Central memory CD8-positive, alpha-beta T cell (primary cell): ENCODE measurements at places on chromosomes 13 and 19.

DNA sequence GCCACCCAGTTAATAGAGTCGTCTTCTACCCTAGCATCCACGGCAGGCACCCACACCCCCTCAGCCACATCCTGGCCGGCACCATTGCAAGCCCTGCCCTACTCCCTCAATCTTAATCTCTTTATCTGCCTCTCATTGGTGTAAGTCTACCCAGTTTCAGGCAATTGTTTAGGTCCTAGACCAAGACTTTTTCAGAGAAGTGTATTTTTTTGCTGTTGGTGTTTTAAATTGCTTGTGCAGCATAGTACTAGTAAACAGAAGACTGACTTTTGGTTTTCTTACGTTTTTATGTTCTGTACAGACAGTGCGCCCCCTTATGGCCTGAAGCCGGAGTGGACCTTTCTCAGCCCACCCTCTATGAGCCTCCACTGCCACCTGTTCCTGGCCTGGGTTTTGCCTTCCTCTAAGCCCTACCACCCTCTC is 2.3 kb upstream of the LCP1 start:
- DNase-seq, result peak; percentile 69

GRCh38 chr13:89568276-89568675 is 1779.2 kb upstream of the MIR17HG start:
- no peak for DNase-seq

DNA sequence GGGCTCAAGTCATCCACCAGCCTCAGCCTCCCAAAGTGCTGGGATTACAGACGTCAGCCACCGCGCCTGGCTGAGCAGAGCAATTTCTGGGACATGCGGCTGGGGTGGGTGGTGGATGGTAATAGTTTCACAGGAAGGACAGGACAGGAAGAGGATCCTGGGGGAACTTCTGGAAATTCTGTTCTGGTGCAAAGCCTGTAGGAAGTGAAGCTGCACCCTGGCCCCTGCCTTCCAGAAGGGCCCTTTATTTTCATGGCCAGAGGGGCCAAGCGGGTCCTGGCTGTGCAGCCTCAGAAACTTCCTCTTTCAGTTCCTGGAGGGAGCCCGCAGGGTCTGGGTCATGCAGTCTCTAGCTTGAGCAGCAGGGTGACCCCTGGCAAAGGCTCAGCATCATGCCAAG is 15.7 kb downstream of the FEM1A start:
- DNase-seq, result no peak

GRCh38 chr13:74891610-74892009 is 590.4 kb downstream of the TBC1D4 start:
- no peak for DNase-seq

GRCh38 chr19:51296336-51297093 is 14.9 kb upstream of the IGLON5 start:
- DNase-seq, result no peak

DNA sequence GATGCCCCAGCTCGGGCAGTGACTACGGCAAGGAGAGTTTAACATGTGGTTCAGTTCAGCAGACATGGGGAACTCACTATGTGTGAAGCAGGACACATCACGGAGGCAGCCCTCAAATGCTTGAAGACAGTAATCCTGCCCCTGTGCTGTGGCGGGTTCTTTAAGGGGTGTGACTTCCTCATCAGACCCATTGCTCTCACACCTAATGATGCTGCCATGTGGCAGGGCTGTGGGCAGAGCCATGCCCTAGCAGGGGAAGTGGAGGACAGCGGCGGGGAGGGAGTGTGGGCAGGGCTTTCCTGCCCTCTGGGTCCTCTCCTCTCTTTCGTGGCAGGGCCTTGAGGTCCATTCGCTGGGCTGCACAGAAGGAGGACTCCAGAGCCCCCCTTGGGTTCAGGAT is 131.1 kb upstream of the GJB6 start:
- DNase-seq, result no peak

DNA sequence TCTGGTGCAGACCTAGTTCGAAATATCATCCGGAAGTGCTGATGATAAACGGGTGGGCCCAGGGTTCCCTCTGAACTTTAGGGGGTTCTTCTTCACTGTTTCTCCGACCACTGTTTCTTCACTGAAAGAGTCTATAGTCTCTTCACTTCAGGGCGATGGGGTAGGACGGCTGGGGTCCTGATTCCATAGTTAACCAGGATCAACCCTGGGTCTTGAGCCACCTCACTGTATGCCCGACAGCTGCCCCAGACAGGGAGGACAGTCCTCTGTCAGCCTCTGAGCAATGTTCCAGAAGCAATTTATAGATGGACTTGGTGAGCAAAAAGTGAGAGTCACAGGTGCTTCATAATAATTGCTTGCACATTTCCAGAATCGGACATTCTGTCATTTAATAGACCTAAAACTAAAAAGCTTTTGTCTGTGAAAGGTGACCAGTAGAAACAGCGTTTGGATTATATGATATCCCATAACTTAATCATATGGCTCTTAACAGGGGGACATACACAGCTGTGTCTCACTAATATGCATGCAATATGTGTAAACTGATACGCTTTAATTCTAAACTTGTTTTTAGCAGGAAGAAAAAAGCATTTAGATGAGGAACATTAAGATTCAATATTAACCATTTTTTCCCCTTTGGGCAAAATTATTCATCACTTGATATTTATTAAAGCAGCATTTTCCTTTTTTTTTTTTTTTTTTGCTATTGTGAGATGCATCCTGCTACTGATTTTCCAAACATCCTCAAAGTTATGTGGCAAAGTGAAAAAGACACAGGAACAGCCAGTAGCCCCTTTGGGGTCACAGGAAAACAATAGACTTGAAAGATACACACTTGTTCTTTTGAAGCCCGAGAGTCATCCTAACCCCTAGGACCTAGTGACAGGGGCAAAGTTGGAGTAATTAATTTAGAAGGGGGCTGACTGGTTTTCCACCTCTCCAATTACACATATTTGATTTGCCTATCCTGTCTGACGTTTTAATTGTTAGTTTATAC is 277.0 kb downstream of the ZNF536 start:
- DNase-seq, result no peak

GRCh38 chr19:2227415-2228156 is 8.5 kb downstream of the PLEKHJ1 start:
- DNase-seq, result no peak

GRCh38 chr13:29849731-29850212 is 645 bp downstream of the UBL3 start:
- peak; percentile 20 for DNase-seq

- DNase-seq, result no peak
These were observed 325.8 kb downstream of the LMO7 start for GRCh38 chr13:75961911-75962310.

- DNase-seq, result peak; percentile 28
These were observed at the start of gene BST2 for GRCh38 chr19:17405250-17406045. Gene BST2, minus strand, starts transcription at chr19:17405630. Its CDS starts 55 bp downstream, at chr19:17405575.

DNA sequence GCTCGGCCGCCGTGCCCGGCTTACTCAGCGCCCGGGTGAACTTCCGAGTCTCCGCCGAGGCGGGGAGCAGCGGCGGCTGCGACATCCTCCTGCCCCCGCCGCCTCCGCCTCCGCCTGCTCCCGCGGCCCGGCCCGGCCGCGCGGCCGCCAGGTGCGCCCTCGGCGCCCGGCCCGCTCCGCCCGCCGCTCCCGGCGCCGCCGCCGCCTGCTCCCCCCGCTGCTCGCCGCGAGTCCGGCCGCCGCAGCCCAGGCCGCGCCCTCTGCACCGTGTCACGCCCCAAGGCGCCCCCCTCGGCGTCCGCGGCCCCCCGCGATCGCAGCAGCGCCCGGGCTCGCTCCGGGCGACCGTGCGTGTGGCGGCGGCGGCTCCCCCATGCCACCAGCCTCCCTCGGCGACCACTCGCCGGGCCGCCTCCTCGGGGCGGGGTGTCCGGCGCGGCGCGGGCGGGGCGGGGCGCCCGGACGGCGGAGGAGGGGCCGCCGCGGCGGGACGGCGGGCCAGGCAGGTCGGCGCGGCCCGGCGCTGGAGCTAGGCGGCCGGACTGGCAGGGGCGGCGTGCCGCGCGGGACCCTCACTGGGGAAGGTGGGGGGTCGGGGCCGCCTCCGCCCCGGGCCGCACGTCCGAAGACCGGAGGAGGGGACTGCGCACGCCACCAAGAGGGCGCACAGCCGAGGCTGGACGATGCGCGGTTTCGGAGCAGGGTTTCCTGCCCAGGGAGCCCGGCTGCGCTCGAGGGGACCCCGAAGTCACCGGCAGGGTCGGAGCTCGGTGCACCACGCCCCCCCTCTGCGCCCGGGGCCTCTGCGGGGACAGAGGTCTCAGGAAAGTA is 108.6 kb upstream of the DOCK9 start:
- peak; percentile 52 for DNase-seq

DNA sequence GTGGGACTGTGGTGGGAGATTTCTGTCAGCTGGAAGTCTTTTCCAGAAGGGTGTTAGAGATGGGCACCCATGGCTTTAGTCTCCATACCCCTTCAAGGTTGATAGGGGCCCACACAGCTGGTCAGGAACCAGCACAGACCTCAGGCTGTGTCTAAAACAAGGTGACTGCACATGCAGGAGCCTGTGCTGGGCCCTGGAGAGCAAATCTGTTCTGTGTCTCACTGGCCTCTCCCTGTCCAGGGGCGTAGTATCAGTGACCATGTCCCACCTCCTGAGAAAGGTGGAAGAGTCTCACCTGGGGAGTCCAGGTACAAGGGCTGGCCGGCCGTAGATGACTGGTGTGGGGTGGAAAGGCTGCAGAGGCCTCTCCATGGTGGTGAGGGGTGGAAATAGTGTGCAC is 19.4 kb downstream of the ZNF175 start:
- no peak for DNase-seq

DNA sequence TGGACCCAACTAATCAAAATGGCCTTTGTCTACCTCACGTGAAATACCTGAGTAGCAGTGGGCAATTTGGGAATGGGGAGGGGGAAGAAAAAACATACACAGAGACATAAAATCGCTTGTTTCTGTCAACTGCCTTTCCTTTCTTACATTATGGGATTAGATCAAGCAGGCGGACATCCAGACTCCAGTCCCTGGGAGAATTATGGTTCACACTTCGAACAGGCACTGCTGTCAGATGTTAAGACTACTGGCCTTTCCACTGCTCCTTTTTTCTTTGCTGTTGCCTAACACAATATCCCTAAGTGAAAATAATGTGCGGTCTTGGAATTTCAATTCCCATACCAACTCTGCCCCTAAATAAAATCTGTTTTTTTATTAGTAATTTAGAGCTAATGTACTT is 1719.7 kb upstream of the SLC10A2 start:
- no peak for DNase-seq

- no peak for DNase-seq
These were observed 6.9 kb upstream of the JUNB start for GRCh38 chr19:12784394-12784870.

DNA sequence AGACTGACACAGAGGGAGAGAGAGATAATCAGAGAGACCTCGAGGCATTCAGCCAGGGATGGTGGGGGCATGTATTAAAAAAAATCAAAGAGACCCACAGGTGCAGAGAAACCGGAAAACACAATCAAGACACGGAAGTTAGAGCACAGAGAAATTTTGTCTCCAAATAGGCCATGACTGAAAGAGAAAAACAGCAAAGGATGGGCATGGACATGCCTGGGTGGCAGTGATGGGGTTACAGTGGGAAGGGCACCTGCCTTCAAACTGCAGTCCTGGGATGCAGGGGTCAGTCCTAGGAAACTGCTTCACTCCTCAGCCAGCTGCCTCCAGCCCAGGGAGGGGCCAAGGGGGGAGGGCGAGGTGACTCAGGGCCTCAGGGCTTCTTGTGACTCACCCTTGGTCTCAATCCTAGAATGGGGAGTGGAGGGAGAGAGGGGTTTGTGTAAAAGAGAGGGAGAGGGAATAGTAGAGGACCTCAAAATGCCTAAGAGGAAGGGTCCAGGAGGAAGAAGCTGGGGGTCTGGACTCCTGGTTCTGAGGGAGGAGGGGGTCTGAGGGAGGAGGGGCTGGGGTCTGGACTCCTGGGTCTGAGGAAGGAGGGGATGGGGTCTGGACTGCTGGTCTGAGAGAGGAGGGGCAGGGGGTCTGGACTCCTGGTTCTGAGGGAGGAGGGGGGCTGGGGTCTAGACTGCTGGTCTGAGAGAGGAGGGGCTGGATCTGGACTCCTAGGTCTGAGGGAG is 3.6 kb upstream of the KCNN4 start:
- no peak for DNase-seq

- DNase-seq, result no peak
These were observed 103.5 kb downstream of the FOXO1 start for GRCh38 chr13:40562975-40563349.

GRCh38 chr13:80618781-80619180 is 277.9 kb upstream of the SPRY2 start:
- DNase-seq, result no peak

GRCh38 chr19:13012690-13013608 is 17.7 kb downstream of the NFIX start:
- DNase-seq, result no peak

DNA sequence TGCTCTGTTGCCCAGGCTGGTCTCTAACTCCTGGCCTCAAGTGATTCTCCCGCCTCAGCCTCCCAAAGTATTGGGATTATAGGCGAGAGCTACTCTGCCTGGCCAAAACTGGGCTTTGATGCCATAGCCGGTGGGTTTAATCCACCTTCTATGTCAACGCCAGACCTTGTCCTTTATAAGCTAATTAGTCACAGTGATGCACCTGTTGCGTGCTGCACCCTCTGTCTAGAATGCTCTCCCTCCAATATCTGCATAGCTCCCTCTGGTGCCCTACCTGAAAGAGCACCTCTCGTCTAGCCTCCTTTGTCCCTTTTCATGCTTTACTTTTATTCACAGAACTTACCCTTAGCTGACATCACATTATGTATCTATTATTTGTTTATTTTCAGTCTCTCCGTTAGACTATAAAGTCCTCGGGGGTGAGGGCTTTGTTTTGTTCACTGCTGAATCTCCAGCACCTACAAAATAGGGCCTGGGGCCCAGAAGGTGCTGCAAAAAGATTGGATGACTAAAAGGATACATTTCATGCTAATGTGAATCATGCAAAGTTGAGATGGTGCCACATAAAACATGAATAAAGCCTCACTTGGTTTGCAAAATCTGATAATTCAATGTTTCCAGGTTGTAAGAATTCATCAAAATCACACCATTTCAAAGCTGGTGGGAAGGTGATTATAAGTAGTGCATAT is 148.1 kb downstream of the USP12 start:
- no peak for DNase-seq

DNA sequence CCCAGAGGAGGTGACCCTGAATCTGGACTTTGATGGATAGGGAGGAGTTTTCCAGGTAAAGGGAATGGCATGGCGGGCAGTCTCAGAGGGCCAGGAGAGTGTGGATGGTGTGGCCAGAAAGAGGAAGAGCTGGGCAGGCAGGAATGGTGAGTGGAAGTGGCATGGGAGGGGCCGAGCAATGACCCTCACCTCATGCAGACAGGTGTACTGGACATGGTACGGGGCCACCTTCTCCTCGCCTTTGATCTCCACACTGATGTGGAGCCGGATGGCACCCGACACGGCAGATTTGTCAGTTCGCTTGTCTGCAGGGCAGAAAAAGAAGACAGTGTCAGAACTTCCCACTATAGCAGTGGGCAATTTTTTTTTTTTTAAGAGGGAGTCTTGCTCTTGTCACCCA is 45.5 kb downstream of the UNC13A start:
- DNase-seq, result no peak

DNA sequence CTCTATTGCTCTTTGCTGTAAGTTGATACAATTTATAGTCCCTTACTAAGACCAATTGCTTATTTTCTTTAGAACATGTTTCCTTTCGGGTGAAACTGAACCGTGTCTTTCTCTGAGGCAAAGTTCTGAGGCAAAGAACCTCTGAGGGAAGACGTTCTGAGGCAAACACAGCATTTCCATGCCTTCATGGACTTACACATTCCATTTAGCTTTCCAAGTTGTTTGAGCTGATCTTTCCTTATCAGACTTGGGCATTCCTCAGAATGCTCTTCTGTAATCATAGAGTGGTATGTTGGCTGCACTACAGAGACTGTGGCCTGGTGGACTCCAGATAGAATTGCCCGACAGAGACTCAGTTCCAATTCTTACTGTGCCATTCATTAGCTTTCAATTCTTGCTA is 579.1 kb downstream of the KCTD12 start:
- DNase-seq, result no peak

GRCh38 chr13:32542221-32542620 is 3.6 kb upstream of the N4BP2L2 start:
- DNase-seq, result no peak
